ENCODE measurements at places on chromosomes 4 and X.

DNA sequence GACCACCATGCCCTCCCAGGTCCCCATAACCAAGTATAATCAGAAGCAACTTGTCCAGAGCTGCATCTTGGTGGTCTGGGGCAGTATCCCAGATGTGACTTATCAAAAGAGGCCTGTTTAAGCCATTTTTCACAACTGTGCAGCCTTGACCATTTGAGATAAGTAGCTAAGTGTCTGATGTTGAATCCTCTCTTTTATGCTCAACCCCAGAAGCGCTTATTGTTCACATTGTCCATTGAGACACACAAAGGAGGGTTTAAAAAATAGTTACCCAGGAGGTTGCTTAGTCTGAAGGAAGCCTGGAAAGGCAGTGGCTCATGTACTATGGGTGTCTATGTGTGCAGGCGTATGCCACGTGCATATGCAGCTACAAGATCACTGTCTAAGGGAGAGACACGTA is 27.0 kb downstream of the ENPP6 start:
- DNase-seq, result no peak

GRCh38 chr4:116953947-116954346 is 131.4 kb downstream of the TRAM1L1 start:
- DNase-seq, result no peak

DNA sequence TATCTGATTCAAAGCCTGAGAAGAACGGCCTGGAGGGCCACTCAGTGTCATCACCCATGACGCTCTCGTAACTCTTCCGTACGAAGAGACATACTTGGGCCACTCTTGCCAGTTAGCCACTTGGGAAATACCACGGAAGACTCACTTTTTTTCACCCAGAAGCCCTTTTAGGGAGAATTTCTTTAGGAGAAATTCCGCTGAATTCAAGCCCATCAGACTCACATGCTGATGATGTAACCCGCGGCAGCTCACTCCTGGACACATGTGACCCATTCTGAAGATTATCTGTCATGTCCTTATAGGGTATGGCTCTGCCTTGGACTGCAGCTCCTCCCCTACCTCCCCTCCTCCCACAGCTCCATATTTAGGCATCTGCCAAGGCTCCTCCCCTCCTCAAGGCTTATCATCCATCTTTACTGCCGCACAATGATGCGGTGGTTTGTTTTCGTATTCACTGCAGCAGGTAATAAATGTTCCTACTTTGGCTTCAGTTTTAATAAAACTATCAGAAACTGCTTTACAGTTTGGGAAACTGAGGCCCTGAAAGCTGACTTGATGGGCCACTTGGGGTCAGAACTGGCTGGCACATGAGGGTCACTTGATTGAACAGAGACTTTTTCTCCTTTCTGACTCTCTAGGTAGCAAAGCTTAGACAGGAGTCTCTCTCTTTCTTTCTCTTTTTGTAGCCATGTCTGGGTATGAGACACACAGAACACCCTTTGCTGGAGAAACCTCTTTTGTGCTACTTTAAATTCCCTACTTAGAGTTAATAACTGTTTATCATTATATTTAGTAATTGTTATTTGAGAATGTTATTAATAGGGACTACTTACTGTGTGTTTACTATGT is 42.1 kb downstream of the RHOH start:
- peak; percentile 50 for DNase-seq

GRCh38 chrX:12891915-12892506 is 14.4 kb upstream of the TLR8 start:
- DNase-seq, result no peak

DNA sequence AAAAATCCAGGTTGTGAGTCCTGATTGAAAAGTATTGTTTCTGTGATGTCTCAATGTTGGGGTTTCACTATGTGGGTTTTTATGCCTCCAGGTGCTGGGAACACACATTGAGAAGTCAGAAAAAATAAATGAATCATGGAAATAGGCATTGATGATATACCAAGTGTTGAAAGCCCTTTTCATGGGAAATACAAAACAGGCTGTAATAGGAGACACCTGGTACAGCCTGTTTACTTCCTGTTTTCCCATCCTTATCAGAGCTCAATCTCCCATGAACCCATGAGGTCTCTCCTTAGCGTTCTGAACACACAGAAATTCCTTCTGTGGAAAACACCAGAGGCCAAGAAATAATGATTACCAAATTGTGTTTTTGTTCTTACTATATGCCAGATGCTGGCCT is 106.3 kb upstream of the BOD1L1 start:
- no peak for DNase-seq

DNA sequence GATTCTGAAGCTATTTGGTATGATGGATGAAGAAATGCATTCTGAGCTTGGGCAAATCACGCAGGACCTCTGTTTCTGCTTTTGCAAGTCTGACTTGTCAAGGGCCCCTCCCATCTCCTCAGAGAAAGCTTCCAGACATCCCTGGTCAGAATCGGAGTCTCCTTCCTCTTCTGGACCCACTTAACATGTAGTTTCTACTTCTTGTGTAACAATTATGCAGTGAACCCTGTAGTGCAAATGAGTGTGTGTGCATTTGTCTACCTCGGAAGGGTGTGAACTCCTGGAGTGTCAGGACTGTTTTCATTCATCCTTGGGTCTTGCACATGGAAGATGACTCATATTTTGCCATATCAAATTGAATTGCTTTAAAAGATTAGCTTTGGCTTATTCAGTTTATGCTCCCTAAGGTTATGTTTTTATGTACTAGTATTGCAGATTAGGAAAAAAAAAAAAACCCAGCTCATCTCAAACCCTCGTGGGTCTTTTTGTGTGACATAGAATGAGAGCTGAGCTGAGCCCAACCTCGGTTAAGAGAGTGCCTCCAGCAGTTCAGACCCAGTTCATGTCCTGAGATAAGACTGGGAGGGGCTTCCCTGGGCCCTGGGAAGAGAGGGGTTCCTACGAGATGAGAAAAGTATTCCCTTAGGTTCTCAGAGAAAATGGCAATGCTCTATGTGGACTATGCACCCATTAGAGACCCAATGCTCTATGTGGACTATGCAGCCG is 61.1 kb upstream of the RPL34 start:
- no peak for DNase-seq

GRCh38 chrX:118528071-118528737 is 32.6 kb downstream of the DOCK11 start:
- no peak for DNase-seq

GRCh38 chrX:68375803-68376202 is 57.5 kb downstream of the OPHN1 start:
- no peak for DNase-seq

- DNase-seq, result no peak
These were observed 147.7 kb downstream of the PRR32 start for GRCh38 chrX:126967225-126967624.

DNA sequence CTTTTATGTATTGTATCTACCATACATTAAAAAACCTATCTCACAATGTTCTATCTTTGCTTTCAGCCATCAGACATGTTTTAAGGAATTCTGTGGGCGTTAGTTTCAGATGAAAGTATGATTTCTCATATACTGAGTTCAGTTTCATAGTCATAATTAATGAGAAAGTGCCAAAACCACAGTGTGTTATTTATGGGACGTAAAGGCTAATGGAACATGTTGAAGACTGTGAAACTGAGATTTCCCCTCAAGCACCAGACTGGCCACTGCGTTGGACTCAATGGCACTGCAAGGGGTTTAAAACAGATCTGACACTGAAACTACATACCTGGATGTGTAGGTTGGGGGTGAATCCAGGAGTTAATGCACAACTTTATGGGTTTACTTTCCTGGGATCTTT is 32.0 kb downstream of the F8 start:
- no peak for DNase-seq

DNA sequence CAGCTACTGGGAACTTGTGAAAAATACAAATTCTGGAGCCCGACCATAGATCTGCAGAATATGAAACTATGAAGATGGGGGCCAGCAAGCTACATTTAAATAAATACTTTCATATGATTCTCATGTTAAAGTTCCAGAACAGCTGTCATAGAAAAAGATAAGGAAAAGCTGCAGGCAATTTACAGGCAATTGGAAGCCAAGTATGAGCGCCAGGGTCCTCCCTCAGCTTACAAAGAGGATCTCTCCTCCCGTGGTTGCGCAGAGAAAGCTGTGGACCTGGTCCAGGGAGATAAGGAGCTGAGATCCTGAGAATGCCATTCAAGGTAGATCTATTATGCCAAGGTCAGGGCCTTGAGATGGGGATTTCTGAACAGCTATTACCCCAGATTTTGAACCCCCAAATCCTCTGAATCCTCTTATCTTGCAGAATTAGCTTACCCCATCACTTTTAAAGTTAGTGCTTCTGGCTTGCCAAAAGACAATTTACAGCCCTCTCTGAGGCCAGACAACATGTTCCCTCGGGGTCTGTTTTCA is 25.6 kb upstream of the FRAS1 start:
- DNase-seq, result no peak

DNA sequence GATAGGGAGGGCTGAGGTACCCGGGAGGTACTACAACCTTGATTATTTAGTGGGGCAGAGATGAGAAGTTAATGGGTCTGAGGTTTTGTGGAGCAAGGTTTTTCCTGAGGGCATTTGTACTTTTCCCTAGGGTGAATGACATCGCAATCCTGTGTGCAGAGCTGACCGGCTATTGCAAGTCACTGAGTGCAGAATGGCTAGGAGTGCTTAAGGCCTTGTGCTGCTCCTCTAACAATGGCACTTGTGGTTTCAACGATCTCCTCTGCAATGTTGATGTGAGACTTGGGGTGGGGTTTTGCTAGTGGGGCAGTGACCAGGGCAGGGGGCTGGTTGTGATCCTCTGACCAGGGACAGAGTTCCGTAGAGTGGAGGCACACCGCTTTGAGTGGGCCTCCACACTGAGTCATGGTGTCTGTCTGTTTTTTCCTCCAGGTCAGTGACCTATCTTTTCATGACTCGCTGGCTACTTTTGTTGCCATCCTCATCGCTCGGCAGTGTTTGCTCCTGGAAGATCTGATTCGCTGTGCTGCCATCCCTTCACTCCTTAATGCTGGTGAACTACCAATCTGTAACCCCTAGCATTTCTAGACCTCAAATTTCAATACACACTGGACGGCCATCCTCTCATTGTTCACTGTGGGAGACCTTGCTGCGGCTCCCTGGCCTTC is 9.9 kb downstream of the MED12 start:
- DNase-seq, result no peak

DNA sequence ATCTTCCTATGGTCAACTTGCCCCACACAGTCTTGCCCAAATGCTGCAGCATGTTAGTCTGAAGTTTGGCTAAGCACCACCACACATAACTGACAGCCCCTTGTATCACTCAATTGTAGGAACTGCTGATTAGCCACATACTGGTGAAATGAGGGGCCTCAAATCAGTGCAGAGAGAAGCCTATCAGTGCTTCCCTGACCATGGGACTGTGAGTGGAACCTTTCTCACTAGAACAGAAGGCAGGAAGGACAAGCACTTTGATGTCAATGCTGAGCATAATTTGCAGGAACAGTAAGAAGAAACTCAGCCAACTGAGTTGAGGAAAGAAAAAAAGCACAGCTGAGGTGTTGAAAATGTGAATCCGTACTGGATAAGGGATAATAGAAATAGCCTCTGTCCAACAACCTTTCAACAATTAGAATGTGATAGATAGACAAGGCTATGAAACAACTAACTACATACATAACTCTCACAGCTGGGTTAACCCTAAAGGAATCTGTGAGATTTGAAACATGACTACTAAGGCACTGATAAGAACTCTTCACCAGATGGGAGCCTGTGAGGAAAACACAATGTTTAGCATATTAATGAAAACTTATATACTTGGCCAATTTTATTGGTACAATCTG is 136.6 kb upstream of the SH3RF1 start:
- no peak for DNase-seq

DNA sequence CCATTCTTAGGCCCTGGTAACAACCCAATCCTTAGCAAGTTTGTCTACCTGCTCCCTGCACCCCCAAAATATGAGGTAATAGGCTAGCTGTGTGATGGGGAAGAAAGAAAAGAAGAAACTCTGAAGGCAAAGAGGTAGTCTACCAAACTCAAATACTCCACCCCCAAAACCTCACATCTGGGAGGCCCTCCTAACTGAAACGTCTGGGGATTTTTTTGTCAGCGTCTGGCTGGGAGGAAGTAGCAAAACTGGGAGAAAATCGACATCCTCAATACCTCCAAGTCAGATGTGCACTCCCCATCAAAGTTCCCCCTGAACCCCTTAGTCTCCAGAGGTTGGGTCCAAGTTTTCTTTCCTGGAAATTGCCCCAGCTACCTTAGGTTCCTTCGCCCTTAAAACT is 1.0 kb downstream of the LAMP2 start:
- no peak for DNase-seq

GRCh38 chrX:20354505-20354904 is 87.8 kb upstream of the RPS6KA3 start:
- no peak for DNase-seq

DNA sequence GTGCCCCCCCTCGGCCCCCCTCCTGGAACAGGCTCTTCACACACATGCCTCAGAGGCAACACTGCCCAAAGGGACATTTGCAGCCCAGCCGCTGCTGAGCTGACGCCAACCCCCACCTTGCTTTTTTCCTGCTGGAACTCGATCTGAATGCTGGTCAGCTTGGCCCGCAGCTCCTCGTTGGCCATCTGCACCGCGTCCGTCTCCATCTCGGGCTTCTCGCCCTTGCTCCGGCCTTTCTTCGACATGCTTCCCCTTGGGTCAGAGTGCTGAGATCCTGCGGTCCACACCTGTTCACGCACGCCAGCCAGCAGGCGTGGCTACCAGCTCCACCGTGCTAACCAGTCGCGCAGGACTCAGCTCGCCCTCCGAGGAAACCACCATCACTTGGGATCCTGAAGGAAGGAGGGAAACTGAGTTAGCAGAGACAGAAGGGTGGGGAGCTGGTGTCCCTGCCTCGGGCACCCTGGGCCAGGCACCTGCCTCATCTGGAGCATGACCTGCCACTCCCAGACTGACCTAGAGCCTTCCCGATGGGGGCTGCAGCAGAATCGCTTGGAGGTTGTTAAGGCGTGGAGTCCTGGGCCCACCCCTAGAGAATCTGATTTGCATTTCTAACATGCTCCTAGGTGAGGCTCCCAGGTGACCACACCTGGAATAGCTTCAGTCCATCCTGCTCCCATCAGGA is 87.6 kb downstream of the JAKMIP1 start:
- no peak for DNase-seq

- DNase-seq, result no peak
These were observed 30.9 kb downstream of the RNF150 start for GRCh38 chr4:141102367-141102766.

- no peak for DNase-seq
These were observed 30.3 kb upstream of the NAF1 start for GRCh38 chr4:163196926-163197480.

DNA sequence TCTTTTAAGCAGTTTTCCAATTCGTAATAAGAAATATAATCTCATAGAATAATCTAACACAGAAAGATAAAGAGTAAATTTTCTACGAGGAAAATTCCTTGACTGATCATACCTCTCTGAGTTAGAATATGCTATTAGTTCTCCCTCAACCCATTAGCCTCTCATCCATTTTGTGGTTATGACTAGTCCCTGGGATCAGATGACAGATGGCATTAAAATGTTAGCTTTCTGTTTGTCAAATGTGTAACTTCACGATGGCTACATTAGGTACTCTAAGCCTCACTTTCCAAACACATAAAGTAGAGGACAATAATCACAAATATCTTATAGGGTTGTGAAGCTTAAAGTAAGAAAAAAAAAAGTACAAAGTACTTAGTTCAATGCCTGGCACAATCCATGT is 112.2 kb downstream of the ZAR1 start:
- DNase-seq, result no peak
